ENCODE measurements at places on chromosomes 12 and 14. TPM values are rescaled to one million over a fixed set of nuclear protein-coding genes. Genes with fewer than 3 reads are reported as not detected.

Gene SMIM41
- total RNA-seq: not detected

Gene PTPRR
- 0.33 TPM for total RNA-seq

Gene LAG3
- 7.6 TPM for total RNA-seq

- no peak overlapping the region for H3K27ac ChIP-seq
- no peak for DNase-seq
- no peaks in the 10 kb centered on the region for H3K27me3 ChIP-seq
- peaks cover 2% of the 10 kb centered on the region for H3K4me1 ChIP-seq
- no peak overlapping the region for H3K4me3 ChIP-seq
These were observed 623 bp upstream of the TSPAN8 start for GRCh38 chr12:71158361-71158882.

- no peaks in the 10 kb centered on the region for H3K36me3 ChIP-seq
- no peak for DNase-seq
- H3K27me3 ChIP-seq: no peaks in the 10 kb centered on the region
- no peak overlapping the region for H3K4me3 ChIP-seq
- no peaks in the 10 kb centered on the region for H3K4me1 ChIP-seq
These were observed 17.6 kb downstream of the SSPN start for GRCh38 chr12:26212988-26213387.

GRCh38 chr12:5395443-5396271, 36.3 kb upstream of the NTF3 start:
- no peaks in the 10 kb centered on the region for H3K36me3 ChIP-seq
- no peak overlapping the region for H3K4me3 ChIP-seq
- H3K4me1 ChIP-seq: no peaks in the 10 kb centered on the region
- H3K27ac ChIP-seq: no peak overlapping the region

GRCh38 chr12:4775936-4776335, 55.7 kb downstream of the GALNT8 start:
- DNase-seq: no peak
- H3K4me3 ChIP-seq: no peak overlapping the region
- no peaks in the 10 kb centered on the region for H3K27me3 ChIP-seq

GRCh38 chr14:101823511-101824120, 62.1 kb downstream of the PPP2R5C start:
- peaks cover 27% of the 10 kb centered on the region for H3K36me3 ChIP-seq
- peak overlapping the region; percentile 89 for H3K27ac ChIP-seq
- no peak for DNase-seq

GRCh38 chr12:68971404-68971803, 38.4 kb upstream of the CPM start:
- no peaks in the 10 kb centered on the region for H3K27me3 ChIP-seq
- no peak overlapping the region for H3K4me3 ChIP-seq
- peaks cover 4% of the 10 kb centered on the region for H3K4me1 ChIP-seq
- H3K27ac ChIP-seq: no peak overlapping the region
- no peak for DNase-seq
- no peaks in the 10 kb centered on the region for H3K36me3 ChIP-seq

DNA sequence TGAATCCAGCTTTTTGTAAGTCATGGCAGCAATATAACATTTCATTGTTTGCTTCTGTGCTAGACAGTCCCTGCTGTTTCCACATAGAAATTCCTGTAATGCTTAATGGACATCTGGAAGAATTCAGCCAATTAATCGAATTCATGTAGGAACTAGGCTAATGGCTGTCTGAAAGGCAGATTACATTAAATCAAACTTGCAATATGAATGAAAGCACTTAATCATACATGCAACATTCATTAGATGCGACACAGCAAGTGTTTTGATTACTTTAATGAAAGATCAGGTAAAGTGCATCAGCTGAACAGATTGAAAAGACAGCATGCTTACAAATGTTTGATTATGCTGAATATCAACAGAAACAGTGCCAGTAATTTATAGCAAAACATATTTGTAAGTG, 24.1 kb upstream of the INSM2 start:
- no peaks in the 10 kb centered on the region for H3K36me3 ChIP-seq
- H3K27ac ChIP-seq: no peak overlapping the region
- H3K27me3 ChIP-seq: no peaks in the 10 kb centered on the region
- no peak overlapping the region for H3K4me3 ChIP-seq

GRCh38 chr12:1932264-1932777, 13.9 kb upstream of the CACNA2D4 start:
- peaks cover 5% of the 10 kb centered on the region for H3K4me1 ChIP-seq
- H3K27ac ChIP-seq: no peak overlapping the region
- peaks cover 5% of the 10 kb centered on the region for H3K27me3 ChIP-seq
- no peak for DNase-seq
- H3K4me3 ChIP-seq: no peak overlapping the region

All from endothelial cell (in vitro differentiated cells).